ENCODE measurements at places on chromosomes 2 and 18.

GRCh38 chr2:170715062-170715931, at the start of gene SP5:
SP5 (plus strand) TSS chr2:170715337; CDS start chr2:170715513, 176 bp downstream.
- DNase-seq, result no peak

DNA sequence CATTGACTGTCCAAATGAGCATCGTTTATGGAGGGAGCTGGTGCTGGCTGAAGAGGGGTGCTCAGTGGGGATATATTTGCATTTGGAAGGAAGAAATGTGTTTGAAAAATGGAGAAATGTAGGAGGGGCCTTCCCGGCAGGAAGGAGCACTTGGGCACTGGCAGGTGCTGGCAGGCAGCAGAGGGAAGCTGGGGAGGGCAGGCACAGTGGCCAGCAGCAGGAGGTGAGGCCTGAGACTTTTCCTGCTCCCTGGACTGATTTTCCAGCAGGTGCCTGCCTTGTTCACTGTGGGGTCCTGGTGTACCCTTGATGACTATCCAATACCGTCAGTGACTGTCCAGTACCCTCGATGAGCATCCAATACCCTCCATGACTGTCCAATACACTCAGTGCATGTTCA, 20.8 kb upstream of the HPCAL1 start:
- DNase-seq, result no peak

- no peak for DNase-seq
These were observed 6.2 kb downstream of the MAL start for GRCh38 chr2:95031726-95032116.

DNA sequence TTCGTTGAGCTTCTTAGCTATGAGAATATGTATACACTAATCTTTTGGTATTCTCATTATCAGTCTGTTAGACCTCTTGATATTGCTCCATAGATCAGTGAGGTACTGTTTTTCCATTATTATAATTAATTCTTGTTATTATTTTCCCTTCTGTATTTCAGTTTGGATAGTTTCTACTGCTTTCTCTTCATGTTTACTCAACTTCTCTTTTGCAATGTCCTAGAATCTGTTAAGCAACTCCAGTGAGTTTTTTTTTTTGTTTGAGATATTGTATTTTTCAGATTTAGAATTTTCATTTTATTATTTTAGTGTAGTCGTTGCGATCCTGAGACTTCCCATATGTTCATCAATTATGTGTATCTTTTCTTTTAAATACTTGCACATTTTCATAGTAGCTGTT, 260.8 kb downstream of the SETBP1 start:
- no peak for DNase-seq

DNA sequence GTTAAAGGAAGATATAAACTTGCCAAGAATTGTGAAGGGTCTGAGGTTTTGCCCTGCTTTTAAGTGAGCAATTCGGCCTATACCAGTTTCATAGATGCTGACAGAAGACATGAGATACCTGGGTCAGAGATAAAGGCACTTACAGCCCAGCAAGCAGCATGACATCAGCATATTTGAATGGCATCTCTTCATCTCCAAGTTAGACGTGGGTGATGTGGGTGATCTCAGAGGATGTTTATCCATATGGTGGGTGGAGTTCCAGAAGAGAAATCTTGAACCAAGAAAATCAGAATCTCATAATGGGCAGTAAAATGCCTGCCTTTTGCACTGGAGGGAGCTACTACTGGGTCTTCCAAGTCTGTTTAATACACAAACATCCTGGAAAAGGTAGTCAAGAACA, 44.7 kb downstream of the GYPC start:
- no peak for DNase-seq

DNA sequence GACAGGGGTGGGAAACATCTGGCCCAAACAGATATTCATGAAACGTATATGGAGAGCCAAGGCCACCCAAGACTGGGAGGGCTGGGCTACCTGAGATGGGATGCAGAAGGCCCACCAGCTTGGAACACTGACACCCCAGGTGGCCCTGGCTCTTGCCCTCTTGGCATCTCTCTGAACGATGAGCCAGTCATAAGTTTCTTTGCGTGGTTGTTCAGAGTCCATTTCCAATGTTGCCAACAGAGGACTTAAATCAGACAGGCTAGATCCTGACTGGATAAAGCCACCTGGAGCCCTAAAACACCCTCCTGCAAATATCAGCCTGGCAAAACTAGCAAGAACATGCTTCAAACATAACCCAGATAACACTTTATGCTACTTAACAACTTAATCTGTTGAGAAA, 42.6 kb downstream of the LPIN2 start:
- DNase-seq, result no peak

GRCh38 chr18:59967878-59968277, 68.1 kb downstream of the PMAIP1 start:
- DNase-seq, result no peak

- no peak for DNase-seq
These were observed 68.1 kb downstream of the DNER start for GRCh38 chr2:229646186-229646723.

DNA sequence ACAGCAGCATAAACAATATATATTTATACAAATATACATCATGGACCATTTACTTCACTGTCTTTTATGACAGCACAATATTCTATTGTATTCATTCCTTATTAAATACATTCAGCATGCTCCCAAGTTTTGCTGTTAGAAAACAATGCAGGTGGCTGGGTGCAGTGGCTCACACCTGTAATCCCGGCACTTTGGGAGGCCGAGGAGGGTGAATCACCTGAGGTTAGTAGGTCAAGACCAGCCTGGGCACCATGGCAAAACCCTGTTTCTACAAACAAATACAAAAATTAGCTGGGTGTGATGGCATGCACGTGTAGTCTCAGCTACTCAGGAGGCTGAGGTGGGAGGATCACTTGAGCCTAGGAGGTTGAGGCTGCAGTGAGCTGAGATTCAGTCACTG, 39.0 kb downstream of the NPC1 start:
- no peak for DNase-seq

DNA sequence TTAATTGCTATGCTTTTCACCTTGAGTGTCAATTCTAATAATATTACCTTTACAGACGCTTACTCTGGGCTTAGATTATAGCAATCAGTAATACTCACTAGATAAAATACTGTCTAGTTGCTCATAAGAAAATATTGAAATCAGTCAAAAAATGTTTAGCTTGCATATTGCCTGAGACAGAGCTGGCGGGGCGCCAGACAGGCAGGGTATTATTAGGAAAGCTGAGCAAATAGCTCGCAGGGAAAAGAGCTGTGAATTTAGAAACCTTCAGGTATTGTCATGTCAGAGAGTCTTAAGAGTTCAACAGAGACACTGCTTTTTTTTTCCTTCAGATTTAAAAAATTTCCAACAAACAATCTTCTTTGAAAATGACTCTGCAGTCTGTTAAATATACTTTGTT, 118.4 kb downstream of the MEIS1 start:
- DNase-seq, result no peak

GRCh38 chr18:55875371-55875901, 287.4 kb upstream of the TCF4 start:
- no peak for DNase-seq

DNA sequence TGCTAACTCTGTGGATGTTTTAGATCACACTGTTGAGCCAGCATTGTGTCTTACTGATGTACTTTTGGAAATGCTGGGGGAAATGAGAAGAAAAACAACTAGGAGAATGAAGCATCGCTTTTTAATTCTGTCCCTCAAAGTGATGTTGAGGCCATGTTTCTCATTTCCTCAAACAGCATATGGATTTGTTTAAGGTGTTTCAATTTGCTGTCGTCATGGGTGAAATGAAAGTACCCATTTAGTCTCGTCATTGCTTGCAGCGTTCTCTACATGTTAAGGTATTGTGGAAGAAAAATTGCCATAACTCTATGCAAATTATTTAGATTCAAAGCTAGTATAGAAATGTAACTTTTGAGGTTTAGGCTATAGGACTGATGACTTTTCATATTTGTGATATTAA, 151.3 kb downstream of the KCTD1 start:
- no peak for DNase-seq

DNA sequence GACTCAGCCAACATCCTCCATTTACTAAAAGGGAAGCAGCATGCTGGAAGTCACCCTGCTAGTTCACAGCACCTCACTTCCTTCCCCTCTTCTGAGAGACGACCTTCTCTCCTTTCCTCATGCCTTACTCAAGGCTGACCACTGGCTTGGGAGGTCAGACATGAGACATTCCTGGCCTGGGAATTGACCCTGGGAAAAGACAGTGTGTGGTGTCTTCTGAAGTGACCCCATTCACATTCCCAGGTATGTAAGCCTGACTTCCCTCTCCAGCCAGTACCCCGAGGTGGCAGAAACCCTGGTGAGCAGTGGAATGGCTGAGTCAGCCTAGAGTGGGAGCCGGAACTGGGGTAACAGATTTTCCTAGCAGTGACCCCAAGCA, 92.4 kb downstream of the PLB1 start:
- no peak for DNase-seq

GRCh38 chr2:65658881-65659280, 226.5 kb upstream of the SPRED2 start:
- DNase-seq, result no peak

DNA sequence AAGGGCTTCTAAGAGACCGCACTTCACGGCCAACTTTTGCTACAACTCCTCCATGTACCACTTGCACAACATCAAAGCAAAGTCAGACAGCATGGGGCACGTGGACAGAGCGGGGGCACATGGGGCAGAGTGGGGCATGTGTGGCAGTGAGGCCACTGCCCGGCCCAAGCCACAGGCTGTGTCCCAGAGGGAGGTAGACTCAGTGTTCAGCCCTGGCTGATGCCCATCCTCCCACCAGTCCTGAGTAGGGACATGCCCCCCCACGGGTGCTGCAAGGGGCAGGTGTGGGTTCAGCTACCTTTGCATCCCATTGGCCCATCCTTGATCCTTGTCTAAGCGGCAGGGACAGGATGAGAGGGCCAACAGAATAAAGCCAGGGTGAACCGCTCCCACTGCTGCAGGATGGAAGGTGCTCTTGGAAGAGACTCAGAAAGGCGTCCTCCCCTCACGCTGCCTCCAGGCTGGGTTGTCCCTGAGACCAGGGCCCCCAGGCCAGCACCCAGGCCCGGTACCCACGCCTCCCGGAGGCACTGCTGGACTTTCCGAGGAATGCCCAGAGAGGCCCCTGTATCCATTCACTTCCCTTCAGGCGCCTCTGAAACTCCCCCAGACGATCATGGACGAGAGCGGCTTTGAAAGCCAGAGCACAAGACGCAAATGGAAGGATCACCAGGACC, 218.2 kb downstream of the NDUFA10 start:
- DNase-seq, result no peak

DNA sequence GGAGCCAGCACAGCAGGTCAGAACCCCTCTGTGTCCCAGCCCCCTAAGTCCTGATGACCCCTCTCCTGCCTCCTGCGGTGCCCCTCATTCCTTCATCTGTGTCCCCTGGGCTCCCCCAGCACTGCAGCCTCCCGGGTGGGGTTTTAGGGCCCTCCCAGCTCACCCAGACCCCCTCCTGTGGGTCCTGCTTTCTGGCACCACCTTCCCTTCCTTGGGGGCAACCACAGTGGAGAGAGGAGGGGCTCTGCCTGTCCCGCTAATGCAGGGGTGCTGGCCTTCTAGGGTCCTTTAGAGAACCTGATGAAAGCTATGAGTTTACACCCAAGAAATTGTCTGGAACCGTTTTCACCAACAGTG, 42.7 kb upstream of the ALPP start:
- no peak for DNase-seq

DNA sequence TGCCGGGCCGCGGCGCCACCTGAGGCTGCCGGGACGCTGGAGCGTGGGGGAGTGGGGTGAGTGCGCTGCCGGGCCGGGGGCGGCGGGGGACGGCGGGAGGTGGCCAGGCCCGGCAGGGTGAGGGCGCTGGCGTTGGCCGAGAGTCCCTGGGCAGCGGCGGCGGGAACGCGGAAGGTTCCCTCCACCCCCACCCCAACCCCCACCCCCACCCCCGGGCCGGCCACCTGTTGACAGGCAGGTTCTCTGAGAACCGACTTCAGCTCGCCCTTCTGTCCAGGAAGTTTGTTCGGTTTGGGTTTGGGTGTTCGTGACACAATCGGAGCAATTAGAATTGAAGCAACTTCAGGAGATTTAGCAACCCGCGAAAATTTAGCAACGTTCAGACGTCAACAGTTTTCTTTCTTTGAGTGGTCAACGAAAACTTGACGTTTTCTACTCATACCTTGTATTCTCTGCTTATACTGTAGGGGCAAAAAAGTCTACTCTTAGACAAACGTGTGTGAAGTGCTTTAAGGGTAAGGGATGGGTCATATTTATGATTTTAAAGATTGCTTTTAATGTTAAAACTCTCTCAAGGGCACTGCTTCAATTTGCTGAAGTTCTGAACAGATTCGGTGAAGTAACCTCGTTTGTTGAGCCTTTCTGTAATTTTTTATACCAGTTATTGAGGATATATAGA, 9.3 kb downstream of the OTX1 start:
- DNase-seq, result no peak

GRCh38 chr2:101440127-101440738, 34.7 kb downstream of the RFX8 start:
- no peak for DNase-seq

DNA sequence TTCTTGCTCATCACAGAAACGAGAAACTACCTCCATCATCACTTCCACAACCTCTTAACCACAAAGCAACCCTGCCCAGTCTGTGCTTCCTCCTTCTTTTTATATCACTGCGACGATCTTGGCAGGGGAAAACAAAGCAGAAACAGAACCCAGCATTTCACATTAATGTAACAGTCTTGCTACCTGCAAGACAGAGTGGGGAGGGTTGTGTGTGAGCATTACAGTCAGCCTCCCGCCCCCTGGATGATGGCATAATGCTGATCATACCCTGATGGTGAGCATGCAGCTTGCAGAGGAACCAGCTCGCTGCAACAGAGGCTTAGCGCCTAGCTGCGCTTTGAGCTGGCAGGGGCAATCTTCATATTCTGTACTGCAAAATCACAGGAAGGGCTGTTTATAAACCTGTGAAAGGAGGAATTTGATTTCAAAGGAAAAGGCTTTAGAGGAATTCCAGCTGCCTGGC, 376.1 kb downstream of the IRS1 start:
- DNase-seq, result peak; percentile 15

- DNase-seq, result no peak
These were observed 41.7 kb downstream of the CNTNAP5 start for GRCh38 chr2:124066776-124067175.

Measured in activated naive CD4-positive, alpha-beta T cell (primary cell).